ENCODE measurements at places on chromosomes 5 and 9. TPM values are rescaled to one million over a fixed set of nuclear protein-coding genes. Genes with fewer than 3 reads are reported as not detected.

The TTC16 gene
- total RNA-seq = 0.09 TPM

The PHF24 gene
- total RNA-seq = 0.28 TPM

The CD274 gene
- 21.7 TPM for total RNA-seq

The HAVCR1 gene
- total RNA-seq = 0.14 TPM

The IL9 gene
- total RNA-seq = 0.52 TPM

The FIBCD1 gene
- 0.09 TPM for total RNA-seq

The SHISAL2B gene
- total RNA-seq = not detected

The PRR7 gene
- 3.6 TPM for total RNA-seq

Data from thymus (tissue), 14 donors.